ENCODE measurements at places on chromosomes 1 and 21.

DNA sequence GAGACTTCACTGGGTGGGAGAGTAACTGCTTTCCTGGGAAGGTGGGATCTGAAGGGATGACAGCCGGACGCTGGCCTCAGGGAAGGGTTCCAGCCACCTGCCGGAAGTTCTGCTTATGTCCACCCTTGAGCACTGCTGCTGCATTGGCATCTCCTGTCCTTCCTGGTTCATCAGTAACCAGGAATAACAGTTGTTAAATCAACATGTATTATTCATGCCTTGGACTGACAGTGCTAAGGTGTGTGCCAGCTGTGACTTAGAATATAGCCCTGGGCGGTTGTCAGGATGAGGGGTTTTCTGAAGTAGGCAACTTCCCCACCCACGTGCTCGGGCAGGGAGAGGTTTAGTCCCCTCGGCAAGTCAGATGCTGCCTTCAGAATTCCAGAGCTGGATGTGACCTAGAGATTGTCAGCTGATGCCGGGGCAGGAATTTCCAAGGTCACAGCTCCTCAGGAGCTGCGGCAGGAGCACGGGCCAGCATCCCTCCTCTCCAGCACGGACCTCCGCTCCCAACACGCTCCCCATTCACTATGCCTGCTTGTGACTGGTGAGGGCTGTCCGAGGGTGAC lies 17.9 kb downstream of the CLDN14 start:
- DNase-seq = no peak

DNA sequence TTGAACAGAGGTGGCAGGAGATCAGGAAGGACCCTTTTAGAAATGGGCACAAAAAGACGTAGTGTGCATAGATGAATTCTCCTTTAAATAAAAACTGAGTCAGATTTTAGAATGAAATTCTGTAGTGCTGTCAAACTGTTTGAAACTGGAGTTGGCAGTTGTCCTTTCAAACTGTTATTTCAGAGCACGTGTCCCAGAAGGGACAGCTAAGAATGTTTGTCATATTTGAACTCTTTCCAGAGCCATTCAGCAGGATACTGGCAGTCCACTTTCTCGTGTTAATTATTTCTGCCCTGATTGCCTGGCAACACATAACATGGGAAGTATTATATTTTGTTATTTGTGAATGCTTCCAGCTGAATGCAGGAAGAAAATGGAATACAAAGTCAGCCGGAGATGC lies 212.3 kb upstream of the DPYD start:
- DNase-seq = no peak

DNA sequence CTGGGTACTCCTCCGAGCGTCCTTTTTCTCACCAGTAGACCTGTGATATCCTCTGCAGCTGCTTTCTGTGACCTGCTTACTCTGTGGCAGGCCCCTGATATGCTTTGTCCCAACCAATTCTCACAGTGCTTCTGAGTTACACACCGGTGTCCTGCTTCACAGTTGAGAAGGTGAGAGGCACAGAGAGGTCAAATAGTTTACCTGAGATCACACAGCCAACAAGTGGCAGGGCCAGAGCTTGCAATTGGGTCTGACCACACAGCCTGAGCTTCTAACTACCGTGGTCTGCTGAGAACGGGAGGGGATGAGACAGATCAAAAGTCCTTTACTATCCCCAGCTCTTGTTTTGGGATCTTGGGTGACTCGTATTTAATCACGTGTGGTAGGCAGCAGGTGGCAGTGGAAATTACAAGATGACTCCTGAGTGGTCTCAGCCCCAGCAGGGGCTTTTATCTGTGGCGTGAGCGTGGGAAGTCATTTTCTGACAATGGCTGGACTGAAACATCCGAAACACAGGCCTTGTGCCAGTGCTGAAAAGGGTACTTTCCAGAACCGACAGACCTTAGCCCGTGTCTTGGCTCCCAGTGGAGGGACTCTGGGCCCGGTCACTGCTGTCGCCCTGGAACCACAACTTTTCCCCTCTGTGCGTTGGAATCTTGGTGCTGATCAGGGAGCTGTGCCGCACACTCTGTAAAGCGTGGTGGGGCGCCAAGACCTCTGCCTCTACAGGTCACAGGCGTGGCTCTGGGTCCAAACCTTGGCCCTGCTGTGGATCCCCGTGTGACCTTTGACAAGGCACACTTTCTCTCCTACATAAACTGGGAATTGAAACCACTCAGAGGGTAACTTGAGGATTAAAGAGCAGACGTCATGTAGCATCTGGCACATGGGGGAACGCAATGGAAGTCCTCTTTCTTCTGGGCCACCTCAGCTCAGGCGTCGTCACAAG lies 11.9 kb downstream of the THEMIS2 start:
- DNase-seq = no peak

GRCh38 chr1:27656157-27656893 lies 15.7 kb downstream of the IFI6 start:
- DNase-seq = no peak

DNA sequence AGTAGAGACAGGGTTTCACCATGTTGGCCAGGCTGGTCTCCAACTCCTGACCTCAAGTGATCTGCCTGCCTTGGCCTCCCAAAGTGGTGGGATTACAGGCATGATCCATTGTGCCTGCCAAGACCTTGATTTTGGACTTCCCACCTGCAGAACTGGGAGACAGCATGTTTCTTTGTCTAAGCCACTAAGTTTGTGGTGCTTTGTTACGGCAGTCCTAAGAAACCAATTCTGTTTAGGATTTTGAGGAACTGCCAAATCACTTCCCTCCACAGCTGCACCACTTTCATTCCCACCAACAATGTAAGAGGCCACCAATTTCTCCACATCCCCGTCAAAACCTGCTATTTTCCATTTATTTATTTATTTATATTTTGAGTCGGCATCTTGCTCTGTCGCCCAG lies 46.1 kb downstream of the CHAF1B start:
- no peak for DNase-seq

DNA sequence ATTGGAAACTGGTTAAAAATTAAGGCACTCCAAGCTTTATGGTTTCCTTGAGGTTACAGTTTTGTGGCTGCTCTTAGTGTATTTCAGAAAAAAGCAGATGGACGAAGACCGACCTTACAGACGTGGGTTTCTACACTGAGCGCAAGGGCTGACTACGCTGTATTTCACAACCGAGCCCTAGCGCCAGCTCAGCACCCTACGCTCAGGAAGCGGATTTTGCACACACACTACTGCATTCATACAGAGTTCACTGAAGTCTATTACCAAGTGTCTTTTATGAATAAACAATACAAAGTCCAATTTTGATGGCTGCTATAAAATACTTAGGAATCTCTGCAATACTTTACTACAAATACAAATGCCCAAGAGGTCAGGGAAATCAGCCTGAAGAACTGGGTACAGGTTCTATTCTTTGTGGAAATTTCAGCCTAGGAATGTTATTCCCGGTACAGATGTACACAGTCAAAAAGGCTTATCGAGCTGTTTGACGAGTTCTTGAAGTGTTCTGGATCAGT lies 23.8 kb downstream of the PTTG1IP start:
- no peak for DNase-seq

GRCh38 chr1:65243491-65243890 lies 65.9 kb upstream of the DNAJC6 start:
- DNase-seq = no peak

GRCh38 chr1:41890825-41891198 lies 27.9 kb downstream of the HIVEP3 start:
- peak; percentile 26 for DNase-seq

GRCh38 chr1:28288487-28288886 lies 29.2 kb downstream of the SESN2 start:
- DNase-seq = no peak

GRCh38 chr21:45227735-45228134 lies 60.0 kb downstream of the POFUT2 start:
- no peak for DNase-seq

- DNase-seq = no peak
These were observed 75.4 kb downstream of the AHCTF1 start for GRCh38 chr1:246856371-246856770.

GRCh38 chr21:38590449-38591217 lies 92.4 kb upstream of the ERG start:
- DNase-seq = no peak

GRCh38 chr1:30137001-30137400 lies 586.4 kb downstream of the MATN1 start:
- DNase-seq = no peak

DNA sequence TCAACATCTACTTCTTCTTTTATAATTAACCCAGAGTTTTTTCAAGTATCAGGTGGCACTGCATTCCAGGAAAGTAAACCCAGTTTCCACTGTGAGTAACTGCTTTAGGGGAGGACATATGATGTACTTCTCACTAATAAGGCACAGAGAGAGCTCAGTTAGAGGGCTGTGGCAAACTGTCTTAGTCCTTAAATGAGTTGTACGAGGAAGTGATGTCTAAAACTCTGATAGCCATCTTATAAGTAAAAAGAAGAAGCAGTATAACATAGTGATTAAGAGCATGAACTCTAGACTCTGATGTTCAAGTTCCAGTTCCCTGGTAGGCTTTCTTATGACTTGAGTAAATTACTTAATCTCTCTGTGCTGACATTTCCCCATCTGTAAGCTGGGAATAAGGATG lies 58.7 kb upstream of the PTGS2 start:
- no peak for DNase-seq

- DNase-seq = no peak
These were observed 10.7 kb downstream of the NRIP1 start for GRCh38 chr21:15054089-15054488.

- DNase-seq = no peak
These were observed 104.7 kb downstream of the FGGY start for GRCh38 chr1:59401581-59401980.

GRCh38 chr1:235287208-235287882 lies 40.6 kb downstream of the ARID4B start:
- DNase-seq = no peak

GRCh38 chr1:6686294-6686693 lies 15.3 kb downstream of the DNAJC11 start:
- DNase-seq = no peak

DNA sequence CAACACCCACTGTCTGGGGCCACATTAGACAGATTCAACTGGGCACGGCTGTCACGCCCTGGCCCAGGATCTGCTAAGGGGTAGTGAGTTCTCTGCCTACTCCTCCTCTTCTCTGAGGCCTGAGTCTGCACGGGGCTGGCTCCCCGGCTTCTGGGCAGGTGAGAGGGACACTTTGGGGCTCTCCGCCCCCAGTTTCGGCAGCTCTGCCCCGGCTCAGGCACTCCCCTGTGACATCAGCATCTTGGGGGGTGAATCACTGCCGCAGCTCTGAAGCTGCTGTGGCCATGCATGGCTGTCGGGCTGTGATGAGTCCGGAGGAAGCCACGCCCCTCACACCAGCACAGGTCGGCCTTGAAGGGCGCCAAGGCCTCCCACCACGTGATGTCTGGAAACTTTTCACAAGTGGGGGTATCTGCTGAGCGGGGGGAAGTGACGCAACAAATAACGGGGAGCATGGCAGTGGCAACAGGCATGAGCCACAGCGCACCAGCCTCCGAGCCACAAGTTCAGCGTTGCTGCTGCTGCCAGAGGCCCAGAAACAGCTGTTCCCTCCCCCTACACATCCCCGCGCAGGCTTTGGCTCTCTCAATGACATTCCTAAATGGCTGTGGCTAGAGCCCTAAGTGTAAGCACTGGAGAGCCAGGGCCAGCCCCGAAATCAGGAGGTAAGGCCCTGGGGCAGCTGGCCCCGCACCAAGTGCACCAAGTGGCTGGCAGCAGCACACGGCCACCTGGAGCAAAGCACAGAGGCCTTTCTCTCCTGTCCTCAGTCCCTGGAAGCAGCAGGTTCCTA lies 26.3 kb downstream of the ZBTB17 start:
- peak; percentile 95 for DNase-seq

DNA sequence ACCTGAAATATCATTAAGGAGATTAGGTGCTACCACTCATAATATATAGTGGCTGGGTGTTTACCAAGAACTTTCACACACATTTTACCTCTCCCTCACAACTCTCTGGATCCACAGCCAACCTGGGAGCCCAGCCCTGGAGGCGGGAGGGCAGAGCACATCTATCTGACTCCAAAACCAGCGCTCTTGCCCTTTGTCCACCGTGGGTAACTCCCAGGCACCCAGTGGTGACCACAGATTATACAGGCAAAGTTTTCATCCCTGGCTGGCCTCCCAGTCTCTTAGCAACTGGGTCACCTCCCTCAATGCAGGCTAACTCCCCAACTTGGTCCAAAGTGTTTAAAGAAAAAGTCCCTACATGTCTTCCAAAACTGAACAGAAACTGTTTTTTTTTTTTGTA lies 2.4 kb downstream of the PAQR7 start:
- DNase-seq = no peak

GRCh38 chr1:25445993-25446538 lies 15.4 kb downstream of the MACO1 start:
- no peak for DNase-seq

- DNase-seq = no peak
These were observed 37.2 kb upstream of the PPP2R5A start for GRCh38 chr1:212247988-212248387.

- DNase-seq = no peak
These were observed 586.4 kb upstream of the ZRANB2 start for GRCh38 chr1:71667216-71667615.

- no peak for DNase-seq
These were observed 10.2 kb upstream of the CREG1 start for GRCh38 chr1:167563579-167564246.

DNA sequence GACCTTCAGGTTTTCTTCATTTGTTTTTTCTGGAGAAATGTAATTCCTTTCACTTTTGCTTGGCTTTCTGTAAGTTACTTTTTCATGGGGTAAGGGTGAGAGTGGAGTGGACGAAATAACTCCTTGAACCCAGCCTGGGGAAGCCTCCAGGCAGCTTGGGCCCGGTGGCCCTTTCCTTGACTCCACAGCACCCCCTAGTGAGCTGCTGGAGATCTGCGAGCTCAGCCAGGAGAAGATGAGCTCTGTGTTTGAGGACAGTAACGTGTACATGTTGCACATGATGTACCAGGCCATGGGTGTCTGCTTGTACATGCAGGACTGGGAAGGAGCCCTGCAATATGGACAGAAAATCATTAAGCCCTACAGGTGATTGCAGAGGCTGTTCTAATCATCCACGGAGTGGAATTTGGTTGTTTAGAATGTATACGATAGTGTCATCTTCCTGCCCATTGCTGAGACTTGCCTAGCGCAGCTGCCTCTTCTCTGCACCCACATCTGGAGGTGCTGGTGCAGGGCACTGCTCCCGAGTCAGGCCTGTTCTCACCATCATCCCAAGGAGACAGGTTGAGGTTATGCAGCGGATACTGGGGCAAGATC lies 51.0 kb downstream of the SMYD2 start:
- DNase-seq = peak; percentile 55

DNA sequence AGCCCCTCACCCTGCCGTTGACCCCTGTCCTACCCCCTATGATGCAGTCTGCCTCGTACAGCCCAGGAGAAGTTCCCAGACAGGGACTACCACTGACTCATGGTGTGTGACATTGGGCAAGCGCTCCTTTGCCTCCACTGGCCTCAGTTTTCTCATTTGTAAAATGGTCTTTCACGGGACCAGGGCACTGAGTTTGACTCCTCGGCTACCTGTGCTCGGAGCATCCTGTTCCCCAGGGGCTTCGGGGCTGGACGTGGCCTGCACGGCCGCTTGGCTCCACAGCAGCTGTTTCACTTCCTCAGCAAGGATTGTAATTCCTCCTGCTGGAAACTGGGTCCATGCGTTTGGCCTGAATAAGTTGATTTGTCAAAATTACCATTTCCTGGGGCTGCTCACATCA lies 277.3 kb downstream of the MATN1 start:
- no peak for DNase-seq
